ENCODE measurements at places on chromosomes 13 and 19.
A peak's percentile ranks its signal among the peaks of the same experiment; 100 is the strongest.

DNA sequence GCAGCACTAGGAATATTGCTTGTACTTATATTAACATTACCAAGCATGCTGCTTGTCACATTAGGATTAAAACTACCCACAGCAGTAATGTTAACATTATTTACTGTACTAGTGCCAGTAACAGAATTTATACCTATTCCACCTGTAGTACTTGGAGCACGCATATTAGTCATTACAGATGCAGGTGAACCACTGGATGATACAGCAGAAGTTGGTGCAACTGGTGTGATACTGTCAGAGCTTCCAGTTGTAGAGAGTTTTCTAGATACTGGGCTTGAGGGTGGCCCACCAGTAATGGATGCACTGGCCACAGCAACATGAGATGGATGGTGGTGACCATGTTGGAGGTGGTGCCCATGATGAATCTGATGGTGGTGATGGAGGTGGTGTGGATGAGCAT lies 1.1 kb downstream of the TSC22D1 start:
- DNase-seq = no peak

- DNase-seq = no peak
These were observed 396.9 kb downstream of the DLEU7 start for GRCh38 chr13:50446611-50447010.

DNA sequence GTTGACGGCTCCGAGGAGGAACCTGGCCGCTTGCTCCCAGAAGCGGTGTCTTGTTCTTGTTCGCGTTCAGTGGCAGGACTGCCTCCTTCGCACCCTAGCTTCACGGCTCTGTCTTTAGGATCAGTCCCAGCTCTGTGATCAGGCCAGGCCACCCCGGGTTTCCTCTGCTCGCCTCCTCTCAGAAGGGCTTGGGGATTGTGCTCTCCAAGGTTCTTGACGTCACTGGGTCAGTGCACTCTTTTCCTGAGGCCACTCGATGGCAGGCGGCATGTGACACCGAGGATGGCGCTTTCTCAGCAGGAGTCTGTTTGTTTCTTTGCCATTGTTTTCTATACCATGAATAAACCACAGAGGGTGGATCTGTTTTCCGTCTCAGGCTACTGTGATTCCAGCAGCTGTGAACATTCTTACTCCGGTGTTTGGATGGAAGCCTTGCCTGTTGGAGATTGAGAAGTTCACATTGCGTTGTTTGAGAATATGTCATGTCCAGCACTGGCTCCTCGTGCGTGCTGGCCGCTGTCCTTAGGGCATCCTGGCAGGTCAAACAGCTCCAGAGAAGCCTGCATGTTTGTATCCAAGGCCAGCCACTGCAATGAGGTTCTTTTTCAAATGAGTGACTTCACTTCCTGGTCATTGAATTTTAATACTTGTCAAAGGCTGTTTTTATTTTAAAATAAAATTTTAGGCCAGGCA lies 44.5 kb downstream of the SLC7A9 start:
- no peak for DNase-seq

- no peak for DNase-seq
These were observed 10.2 kb upstream of the SIGLEC6 start for GRCh38 chr19:51541458-51542357.

DNA sequence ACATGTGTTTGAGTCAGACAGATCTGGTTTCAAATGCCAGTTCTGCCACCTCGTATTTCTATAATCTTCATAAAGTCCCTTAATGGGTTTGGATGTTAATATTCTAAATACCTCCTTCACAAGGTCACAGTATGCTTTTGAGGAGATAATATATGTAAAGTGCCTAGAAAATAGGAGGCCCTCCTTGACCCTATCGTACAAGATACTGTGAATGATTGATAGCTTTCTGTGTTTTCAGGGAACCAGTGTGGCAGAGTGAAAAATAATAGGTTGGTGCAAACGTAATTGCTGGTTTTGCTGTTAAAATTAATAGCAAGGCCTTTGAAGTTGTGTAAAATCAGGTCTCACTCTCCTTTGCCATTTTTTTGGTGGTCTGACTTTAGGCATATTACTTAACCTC lies 77.5 kb upstream of the SCEL start:
- no peak for DNase-seq

- DNase-seq = peak; percentile 96
These were observed at the start of gene SLITRK5 for GRCh38 chr13:87671031-87671752. Gene SLITRK5, plus strand, starts transcription at chr13:87671371. Its CDS starts 4,018 bp downstream, at chr13:87675389.

DNA sequence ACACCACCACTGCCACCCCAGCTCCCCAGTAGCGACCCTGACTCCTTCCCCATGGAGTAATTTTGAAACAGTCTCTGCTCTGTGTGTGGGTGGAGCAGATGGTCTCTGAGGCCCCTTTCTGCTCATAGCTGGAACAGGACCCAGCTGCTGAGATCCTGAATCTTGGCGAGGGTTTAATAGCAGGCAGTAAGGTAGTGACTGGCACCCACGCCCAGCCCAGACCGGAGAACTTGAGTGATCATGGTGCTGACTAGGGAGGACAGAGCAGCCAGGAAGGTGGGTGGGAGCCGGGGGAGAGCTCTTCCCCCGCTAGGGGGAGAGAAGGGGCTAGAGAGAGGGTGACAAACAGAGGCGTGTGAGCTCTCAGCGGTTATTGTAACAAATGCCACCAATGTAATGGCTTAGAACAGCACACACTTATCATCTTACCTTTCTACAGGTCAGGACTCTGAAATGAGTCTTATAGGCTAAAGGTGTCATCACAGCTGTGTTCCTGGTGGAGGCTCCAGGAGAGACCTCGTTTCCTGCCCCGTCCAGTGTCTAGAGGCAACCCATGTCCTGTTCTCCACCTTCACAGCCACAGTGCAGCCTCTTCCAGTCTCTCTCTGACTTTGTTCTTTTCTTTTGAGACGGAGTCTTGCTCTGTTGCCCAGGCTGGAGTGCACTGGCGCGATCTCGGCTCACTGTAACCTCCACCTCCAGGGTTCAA lies 7.2 kb upstream of the ACER1 start:
- peak; percentile 64 for DNase-seq

DNA sequence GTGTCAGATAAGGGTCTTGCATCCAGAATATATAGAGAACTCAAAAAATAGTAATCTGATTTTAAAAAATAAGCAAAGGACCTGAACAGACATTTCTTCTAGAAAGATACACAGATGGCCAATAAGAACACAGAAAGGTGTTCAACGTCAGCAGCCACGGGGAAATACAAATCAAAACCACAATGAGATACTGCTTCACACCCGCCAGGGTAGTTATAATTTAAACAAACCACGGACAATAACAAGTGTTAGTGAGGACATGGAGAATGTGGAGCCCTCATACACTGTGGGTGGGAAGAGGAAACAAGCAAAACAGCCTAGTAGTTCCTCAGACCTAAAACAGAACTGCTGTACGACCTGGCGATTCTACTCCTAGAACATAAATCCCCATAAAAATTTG lies 26.7 kb upstream of the NAPA start:
- no peak for DNase-seq

GRCh38 chr13:21237081-21237480 lies 60.6 kb downstream of the MRPL57 start:
- DNase-seq = no peak

GRCh38 chr13:107531816-107532215 lies 683.5 kb downstream of the LIG4 start:
- no peak for DNase-seq

- no peak for DNase-seq
These were observed 29.0 kb upstream of the ZNF564 start for GRCh38 chr19:12580180-12580694.

DNA sequence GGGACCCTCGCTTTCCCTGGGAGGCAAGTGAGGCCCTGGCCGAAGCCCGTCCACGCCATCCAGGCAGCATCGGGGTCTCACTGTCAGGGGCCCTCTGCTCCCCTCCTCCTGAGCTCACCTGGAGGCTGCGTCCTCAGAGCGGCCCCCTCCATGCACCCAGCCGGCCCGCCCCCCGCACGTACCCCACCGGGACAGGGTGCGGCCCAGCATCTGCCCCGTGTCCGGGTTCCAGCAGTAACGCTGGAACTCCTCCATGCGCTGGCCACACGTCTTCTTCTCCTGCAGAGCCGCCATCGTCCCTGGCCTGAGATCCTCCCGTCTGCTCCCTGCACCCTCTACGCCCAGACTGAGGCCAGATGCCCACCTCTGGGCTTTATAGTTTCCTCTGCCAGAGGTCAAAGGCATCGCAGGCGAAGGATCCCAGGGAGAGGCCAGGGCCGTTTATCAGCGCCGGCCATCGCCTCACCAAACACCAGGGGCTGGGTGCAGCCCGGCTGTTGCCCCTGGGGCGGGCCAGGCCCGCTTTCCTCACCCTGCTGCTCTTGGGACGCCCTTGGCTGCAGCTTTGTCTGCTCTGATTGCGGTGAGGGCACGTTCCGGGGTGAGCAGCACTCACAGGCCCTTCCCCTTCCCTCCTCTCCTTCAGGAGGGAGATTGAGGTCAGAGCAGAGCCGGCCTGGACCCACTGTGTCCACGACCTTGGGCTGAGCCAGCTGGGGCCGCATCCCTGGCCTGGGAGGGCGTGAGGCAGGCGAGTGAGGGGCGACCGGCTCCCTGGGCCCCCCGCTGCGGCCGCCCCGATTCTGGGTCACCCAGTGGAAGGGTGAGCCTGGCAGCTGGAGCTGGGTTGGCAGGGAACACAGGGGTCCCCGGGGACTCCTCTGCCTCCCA lies at the start of gene ATP4B:
Gene ATP4B, minus strand, starts transcription at position 348 of the 891 bp plus-strand sequence. Its CDS starts 54 bp downstream, at position 294.
- DNase-seq = peak; percentile 38

DNA sequence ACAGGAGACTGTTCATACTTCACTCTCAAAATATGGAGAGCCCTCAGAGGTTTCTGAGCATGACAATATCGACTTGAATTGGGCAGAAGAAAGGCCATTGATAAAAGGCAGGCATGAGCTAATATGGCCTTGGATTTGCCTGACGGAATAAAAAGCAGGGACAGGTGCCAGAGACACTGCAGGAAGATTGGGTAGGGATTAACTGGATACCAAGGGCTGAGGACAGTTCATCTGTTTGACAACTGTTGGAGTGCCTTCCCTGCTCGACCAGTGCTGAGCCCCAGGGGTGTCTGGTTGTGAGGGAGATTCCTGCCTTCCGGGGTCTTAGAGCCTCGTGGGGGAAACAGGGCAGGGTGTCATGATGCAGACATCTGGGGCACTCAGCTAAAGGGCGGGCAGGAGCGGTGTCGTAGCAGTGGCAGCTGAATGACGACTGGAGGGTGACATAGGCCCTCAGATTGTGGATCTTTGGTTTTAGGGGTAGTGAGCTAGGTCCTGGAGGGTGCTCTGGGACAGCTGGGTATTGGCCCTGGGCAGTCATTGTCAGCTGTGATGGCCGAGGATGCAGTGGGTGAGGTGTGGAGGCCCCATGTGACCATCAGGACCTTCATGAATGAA lies 12.3 kb downstream of the GATAD2A start:
- DNase-seq = no peak

DNA sequence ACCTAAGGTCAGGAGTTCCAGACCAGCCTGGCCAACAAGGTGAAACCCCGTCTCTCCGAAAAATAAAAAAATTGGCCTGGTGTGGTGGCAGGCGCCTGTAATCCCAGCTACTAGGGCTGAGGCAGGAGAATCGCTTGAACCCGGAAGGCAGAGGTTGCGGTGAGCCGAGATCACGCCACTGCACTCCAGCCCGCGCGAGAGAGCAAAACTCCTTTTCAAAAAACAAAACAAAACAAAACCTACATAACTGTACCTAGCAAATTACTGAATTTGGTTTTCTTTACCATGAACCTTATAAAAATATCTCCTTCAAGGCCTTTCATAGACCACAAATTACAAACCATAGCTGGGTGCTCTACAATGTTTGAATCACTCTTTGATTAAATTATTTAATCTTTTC lies 760 bp downstream of the ZNF91 start:
- DNase-seq = no peak

- DNase-seq = no peak
These were observed 4.9 kb downstream of the LIPE start for GRCh38 chr19:42422092-42422900.

DNA sequence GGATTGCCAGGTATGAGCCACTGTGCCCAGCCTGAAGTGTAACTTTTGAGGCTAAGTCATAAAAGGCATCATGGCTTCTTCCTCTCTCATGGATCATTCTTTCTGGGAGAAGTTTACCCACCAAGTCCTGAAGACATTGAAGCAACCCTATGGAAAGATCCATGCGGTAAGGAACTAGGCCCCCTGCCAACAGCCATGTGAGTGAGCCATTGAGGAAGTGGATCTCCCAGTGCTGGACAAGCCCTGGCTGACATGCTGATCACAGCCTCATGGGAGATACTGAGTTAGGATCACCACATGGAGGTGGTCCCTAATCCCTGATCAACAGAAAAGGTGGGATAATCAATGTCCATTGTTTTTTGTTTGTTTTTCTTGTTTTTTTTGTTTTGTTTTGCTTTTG lies 3.3 kb upstream of the NUDT19 start:
- no peak for DNase-seq

GRCh38 chr13:27857282-27857681 lies 62.5 kb upstream of the PDX1 start:
- no peak for DNase-seq

DNA sequence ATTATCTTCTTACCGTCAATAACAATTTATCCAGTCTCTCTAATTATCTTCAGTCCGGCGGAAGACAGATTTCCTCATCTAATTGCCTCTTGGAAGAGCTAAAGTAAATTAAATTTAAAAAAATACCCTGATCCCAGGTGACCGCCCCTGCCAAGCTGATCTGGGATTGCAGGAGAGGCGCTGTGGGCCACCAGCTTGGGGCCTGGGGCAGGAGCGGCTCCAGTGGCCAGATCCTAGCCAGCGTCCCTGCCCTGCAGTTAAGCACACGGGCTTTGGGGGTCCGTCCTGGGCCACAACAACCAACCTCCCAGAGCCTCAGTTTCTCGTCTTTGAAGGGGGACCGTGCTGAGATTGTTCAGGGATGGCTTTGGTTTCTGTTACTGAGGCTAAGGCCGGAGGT lies 12.4 kb upstream of the TMEM255B start:
- DNase-seq = no peak

DNA sequence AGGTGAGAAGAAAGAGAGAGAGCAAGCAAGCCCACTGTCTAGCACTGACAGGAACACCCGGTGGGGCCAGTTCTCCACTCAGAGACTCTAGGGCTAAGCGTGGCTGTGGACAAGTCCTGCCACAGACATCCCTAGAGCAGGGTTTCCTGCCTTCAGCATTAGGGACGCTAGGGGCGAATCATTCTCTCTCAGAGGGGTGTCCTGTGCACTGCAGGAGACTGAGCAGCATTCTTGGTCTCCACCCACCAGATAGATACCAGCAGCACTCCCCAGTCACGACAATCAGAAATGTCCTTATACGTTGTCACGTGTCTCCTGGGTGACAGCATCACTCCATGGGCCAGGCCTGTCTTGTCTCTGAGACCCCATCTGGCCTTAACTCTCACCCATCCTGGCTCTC lies 1.5 kb downstream of the OR10H1 start:
- DNase-seq = no peak

DNA sequence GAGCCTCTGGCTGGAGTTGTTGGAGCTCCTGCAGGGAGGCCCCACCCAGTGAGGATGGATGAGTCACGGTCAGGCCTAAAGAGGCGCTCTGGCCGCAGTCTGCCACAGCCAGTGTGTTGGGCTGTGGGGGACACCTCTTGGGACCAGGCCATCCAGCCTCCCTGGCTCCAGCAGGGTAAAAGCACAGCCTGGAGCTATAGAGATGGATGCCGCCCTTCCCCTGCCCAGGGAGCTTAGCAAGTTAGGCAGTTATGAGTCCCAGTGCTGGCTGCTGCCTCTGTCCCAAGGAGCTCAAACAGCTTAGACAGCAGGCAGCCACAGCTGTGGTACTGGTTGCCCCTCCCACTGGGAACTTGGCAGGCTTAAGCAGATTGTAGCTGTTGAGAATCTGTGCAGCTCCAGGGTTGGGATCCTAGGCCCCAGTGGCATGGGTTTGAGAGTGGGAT lies 100.9 kb downstream of the NDFIP2 start:
- peak; percentile 81 for DNase-seq

GRCh38 chr13:52026246-52026626 lies 1.7 kb downstream of the UTP14C start:
- DNase-seq = peak; percentile 54

GRCh38 chr13:44135566-44135965 lies 238.1 kb upstream of the SERP2 start:
- DNase-seq = no peak

All from endodermal cell (in vitro differentiated cells).